ENCODE measurements at places on chromosomes 4 and X.
A peak's percentile ranks its signal among the peaks of the same experiment; 100 is the strongest.

- DNase-seq = peak; percentile 83
Measured at GRCh38 chrX:100615005-100615404, 21.6 kb downstream of the TSPAN6 start.

DNA sequence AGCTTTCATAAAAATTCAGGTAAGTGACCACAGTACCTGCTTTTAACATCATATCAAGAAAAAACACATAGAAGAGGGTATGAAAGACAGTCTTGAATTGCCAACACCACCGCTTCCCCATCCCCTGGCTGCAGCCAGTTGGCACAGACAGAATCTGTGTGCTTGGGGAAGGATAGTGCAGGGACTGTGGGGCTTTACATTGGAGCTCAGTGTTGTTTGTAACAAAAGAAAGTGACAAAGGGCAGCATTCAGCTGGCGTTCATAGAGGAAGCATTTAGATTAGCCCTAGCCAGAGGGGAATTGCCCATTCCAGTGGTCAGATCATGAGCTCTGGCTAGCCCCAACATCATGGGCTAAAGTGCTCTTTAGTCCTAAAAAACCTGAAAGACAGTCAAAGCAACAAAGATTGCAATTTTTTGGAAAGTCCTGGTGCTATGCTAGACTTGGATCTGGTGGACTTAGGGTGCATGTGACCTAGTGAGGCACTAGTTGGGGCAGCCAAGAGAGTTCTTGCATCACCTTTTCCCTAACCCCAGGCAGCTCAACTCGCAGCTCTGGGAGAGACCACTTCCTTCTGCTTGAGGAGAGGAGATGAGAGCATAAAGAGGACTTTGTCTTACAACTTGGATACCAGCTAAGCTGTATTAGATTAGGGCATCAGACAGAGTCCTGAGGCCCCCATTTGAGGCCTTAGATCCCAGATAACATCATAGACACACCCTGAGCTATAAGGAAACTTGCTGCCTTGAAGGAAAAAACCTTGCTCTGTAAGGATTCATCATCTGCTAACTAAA, 1602.4 kb upstream of the ADGRL3 start:
- no peak for DNase-seq

- DNase-seq = peak; percentile 36
Measured at GRCh38 chrX:105191878-105192277, 28.6 kb downstream of the TEX13A start.

DNA sequence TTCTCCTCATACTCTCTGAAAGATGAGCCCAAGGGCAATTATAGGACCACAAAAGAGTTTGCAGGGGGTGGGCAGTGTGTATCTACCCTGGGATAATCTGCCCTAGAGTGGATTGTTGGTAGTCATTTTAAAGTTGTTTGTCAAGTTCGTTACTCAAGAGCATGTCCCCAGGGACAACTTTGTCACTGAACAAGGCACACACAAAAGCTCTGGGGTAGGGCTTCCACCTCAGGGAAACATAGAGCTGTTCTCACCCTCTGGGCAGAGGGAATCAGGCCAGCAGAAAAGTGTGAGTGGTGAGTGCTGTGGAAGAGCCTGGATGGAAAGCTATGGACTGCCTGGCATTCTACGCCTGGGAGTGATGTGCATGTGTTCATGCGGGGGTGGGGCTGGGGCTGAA, 23.3 kb upstream of the LEF1 start:
- DNase-seq = no peak

DNA sequence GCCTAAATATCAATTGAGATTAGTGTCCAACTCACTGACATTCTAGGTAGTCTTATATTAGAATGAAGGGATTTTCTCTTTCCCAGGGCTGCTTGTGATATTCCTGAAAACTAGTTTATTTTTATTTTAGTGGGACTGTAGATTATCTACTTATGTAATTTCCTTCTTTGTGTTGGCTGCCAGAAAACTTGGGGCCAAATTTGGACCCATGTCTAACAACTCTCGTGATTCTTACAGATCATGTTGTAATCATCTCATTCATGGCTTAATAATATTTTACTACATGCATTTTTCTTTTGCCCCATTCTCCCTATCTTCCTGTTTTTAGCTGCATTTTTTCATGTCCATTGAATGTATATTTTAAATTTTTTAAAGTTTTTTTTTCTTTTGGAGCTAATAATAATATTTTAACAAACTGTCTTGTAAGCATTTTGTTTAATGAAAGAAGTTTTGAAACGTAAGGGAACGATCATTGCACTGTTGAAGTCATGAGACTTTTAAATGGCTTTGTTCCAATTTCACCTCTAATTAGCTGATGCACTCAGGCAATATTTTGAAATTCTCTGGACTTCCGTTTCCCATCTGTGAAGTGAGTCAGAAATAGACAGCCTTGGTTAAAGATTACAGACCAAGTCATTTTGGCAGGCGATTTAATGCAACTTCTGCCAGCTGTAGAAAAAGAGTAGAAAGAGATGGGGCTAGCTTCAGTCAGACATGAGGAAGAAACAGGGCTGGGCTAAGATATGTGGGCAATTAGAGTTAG, 14.3 kb upstream of the TDO2 start:
- DNase-seq = peak; percentile 93

- DNase-seq = peak; percentile 91
Measured at GRCh38 chr4:18593297-18594002, 571.9 kb upstream of the LCORL start.

DNA sequence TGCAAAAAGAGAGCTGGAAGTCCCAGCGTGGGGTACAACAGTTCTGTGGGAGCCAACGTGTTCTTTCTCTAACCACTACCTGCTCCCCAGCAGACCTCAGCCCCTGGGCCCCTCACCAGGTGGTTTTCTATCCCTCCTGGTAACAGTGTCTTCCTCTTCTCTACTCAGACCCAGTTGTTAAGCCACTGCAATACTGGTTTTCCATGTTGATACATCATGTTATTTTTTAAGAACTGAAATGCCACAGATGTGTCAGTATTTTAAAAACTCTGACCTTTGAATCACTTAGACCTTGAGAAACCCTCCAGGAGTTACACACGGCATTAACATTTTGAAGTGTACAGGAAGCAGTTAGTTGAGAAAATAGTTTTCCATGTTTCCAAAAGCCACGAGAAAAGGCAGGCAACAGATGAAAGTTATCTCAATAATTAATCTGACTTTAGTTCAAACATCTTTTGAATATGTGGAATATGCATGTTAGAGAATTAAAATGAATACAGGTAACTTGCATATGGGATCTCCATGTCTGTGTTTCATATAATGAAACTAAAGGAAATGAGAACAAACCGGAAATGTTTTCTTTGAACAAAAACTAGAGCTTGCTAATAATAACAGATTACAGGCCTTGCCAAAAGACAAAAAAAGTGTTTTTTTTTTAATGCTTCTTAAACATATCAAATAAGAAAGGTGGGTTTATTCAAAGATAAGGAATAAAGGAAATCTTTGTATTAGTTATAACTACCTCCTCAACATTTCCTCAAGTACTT, 108.8 kb downstream of the ZNF827 start:
- DNase-seq = no peak

DNA sequence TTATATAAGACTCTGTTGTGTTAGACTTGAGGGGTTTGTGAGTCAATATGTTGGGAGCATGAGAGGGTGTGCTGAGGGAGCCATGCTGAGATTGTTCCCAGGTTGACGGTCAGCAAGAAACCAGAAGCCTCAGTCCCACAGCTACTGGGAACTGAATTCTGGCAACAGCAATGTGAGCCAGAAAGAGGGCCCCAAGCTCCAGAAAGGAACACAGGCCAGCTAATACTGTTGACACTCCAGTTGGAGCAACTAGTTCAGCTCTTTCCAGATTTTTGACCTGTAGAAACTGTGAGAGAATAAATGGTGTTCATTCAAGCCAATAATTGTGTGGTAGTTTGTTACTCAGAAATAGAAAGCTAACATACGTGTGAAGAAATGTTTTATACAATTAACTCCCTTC, 17.1 kb downstream of the ADH1A start:
- no peak for DNase-seq

GRCh38 chrX:16678689-16679088, 28.7 kb downstream of the S100G start:
- no peak for DNase-seq

DNA sequence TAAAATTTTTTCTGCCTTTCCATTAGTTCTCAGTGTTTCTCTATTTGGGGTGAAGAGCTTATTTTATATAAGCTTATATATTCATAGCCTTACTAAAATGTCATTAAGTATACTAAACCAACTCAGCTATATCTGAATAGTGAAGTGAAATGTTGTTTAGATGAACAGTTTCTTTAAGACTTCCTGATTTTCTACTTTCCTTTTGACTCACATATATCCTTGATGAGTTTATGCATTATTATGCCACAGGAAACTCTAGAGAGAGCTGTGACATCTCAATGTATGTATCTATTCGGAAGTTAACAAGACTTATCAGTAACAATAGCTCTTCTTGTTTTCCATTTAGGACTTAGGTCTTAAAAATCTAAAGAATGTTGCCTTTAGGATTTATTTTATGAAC, 1491.8 kb upstream of the IGFBP7 start:
- DNase-seq = no peak

- DNase-seq = no peak
Measured at GRCh38 chr4:111842336-111842735, 302.9 kb upstream of the FAM241A start.

DNA sequence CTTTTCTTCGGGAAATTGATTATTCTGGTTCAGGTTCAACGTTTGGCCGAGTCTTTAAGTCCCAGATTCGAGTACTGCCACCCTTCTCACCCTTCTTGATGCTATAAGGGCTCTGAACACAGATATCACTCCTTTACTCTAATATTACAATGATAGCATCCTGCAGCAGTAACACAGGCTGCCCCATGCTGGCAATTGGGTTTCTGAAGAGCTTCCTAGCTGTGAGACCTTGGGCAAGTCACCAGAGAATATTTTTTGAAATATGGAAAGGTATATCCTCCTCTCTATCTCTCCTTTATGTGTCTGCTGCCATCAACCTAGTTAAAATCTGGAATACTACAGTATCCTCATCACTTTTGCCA, 297 bp upstream of the MTMR8 start:
- DNase-seq = no peak

DNA sequence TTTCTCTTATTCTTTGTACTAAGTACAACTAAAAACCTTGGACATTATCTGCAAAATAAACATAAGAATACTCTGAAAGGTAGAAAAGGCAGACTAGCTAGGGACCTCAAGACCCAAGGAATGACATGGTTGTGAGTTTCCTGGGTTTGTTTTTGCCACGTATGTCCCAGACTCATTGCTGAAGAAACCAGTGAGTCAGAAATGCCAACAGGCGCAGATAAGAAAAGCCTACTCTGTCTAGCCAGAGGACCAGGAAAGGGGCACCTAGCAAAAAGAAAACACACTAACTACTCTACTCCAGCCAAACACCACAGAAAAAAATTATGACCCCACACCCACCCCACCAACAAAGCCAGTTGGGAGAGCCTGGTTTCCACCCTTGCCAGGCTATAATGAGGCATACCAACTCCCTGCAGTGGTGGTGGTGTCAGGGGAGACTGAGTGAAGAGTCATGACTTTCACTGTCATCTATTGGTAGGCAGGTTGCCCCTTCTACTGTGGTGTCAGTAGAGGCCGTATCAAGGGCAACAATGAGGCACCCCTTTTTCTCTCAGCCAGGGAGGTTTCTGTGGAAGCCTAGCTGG, 10.9 kb downstream of the MTMR1 start:
- DNase-seq = peak; percentile 70

DNA sequence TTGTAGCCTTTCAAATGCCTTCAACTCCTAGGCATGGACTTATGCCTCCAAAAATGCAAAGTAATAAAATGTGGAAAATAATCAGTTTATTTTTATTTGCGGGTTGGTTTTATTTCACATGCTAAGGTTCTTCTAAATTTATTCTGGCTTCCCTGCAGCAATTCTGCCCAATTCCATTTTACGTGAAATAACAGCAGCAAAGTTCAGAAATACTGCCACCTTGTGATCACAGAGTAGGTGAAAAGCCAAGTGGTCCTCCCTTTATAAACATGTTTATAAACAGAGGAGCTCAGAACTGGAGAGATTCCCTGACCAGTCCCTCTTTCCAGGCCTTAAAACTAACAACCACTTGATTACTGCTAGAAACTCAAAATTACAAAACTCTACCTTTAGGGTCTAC, 14.7 kb upstream of the DCHS2 start:
- DNase-seq = peak; percentile 74

DNA sequence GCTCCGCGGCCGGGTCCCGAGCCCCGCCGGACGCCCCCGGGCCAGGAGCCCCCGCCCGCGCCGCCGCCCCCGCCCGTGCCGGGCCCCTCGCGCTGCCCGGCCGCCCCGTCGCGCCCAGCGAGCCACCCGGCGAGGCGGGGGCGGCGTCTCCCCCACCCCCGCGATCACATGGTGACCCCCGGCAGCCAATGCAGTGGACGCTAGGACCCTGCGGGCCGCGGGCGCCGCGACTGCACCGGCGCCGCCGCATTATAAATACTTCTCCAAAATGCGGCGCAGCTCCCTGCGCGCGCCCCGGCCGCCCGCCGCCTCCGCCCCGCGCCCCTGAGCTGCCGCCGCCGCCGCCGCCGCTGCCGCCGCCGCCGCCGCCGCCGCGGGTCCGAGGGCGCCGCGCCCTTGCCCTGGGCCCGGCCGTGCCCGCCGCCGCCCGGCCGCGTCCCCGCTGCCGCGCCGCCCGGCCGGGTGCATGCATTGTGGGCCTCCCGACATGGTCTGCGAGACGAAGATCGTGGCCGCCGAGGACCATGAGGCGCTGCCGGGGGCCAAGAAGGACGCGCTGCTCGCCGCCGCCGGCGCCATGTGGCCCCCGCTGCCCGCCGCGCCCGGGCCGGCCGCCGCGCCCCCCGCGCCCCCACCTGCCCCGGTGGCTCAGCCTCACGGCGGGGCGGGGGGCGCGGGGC, at the start of gene NAT8L:
Gene NAT8L (plus strand): TSS at position 282 of the 680 bp plus-strand sequence. CDS start 185 bp downstream, at position 467.
- DNase-seq = peak; percentile 60

DNA sequence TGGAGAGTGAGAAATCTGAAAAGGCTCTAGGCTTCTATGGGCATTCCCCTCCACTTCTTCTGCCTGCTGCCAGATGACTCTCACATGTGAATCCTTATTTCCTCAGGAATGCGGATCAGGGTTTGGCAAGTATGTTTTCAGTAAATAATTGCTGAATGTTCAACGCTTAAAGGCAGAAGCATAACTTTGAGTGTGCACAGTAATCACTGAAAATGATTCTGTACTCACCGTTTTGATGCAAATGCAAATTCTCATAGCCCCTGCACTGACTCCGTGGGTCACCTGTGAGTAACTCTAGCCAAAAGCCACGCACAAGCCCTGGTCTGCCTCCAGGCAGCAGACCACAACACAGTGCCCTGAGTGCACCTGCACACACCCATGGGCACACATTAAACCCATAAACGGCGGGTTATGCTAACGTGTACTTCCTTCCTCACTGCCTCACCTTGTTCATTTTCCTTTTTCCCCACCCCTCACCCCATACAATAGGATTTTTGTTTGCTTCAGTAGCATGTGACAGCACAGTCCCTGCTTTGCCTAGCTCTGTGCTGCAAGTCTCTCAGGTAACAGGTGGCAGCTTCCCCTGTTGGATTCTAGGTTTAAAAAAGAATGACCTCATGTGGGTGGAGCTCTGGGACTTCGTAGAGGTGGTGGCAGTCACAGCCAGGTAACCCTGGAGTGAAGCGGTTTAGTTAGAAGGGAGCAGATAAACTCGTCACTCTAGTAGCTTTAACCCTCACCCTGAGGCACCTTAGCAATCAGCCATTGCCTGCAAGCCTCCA, at the start of gene ARHGEF38:
Gene ARHGEF38 (plus strand): TSS at position 656 of the 782 bp plus-strand sequence. CDS start 146 bp downstream, outside the sequence.
- peak; percentile 41 for DNase-seq

- DNase-seq = no peak
Measured at GRCh38 chr4:122232633-122233032, 80.5 kb downstream of the BLTP1 start.

GRCh38 chr4:169604903-169605331, 7.5 kb downstream of the NEK1 start:
- DNase-seq = peak; percentile 10

All from adipocyte (in vitro differentiated cells).